Glutamatergic neuron (in vitro differentiated cells): ENCODE measurements at places on chromosomes 5 and 9. TPM values are rescaled to one million over a fixed set of nuclear protein-coding genes. Genes with fewer than 3 reads are reported as not detected.

- no peak for DNase-seq
These were observed 265.3 kb upstream of the GAS1 start for GRCh38 chr9:87212605-87213021.

DNA sequence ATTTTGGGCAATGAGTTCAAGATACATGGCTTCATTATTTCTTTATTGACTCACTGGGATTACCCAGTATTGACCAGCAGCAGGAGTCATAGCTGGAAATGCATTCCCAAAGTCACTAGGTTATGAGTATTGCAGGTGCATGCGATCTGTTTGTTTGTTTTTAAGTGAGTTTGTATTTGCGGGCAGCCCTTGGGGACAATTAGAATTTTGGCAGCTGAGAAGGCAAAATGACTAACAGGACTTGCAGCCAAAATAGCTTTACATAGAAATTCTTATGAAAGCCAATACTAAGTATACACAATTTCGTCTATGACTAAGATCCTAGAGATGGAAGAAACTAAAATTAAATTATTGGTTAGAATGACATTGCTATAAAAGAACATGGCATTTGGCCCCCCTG lies 18.1 kb upstream of the RGMB start:
- DNase-seq: no peak

- no peak for DNase-seq
These were observed 71.5 kb upstream of the MEF2C start for GRCh38 chr5:88954511-88954910.

- no peak for DNase-seq
These were observed 54.4 kb downstream of the NEURL1B start for GRCh38 chr5:172695232-172696054.

GRCh38 chr9:94867281-94867841 lies 140.9 kb downstream of the AOPEP start:
- DNase-seq: no peak

DNA sequence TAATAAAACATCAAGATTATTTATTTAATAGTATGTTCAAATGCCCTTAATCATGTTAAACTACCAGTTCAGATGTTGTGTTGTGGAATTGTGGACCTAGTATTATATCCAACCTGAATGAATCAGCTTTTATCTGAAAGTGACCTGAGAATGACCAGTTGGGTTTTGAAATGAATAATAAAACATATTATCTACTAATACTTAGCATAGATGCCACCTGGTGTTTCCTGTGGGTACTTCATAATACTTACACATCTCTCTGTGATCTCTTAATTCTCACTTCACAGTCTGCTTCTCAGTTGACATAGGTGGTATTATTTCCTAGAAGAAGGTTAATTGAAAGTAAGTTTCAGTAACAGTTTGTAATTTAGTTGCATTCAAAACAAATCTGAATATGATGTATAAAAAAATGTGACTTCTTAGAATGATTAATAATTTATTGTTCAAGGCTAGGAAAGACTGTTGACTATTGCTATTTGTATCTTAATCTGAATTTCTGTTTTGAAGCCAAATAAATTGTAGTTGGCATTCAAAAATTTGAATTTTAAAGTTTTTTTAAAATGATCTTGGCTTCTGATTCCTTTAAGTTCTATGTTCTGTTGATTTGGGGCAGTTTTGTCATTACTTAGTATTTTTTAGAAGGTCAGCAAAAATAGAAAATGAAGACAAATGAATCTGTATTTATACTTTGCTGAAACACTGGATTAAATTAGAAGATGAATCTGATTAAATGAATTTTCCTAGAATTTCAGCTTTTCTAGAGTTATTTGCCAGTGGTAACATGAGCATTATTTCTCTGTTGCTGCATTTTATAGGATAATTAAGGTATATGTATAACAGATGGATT lies 48.2 kb downstream of the KIF2A start:
- no peak for DNase-seq

- DNase-seq: no peak
These were observed 998 bp downstream of the SLC23A1 start for GRCh38 chr5:139381837-139382761.

DNA sequence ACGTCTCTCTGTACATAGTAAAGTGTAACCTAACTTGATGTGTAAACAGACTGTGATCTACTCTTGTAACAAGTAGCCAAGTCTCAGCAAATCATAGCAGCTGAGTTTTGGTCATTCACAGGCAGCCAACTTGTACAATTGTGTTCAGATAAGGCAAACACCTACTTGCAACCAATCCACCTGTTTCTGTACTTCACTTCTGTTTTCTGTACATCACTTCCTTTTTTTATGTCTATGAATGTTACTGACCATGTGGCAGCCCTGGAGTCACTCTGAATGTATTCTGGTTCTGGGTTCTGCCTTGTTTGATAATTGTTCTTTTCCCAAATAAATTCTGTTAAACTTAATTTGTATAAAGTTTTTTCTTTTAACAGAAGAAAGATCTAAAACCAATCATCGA lies 26.0 kb downstream of the RLN2 start:
- DNase-seq: no peak

GRCh38 chr5:154967421-154968024 lies 26.6 kb downstream of the MRPL22 start:
- no peak for DNase-seq

- no peak for DNase-seq
These were observed 64.5 kb upstream of the PIP5K1B start for GRCh38 chr9:68640421-68641089.

GRCh38 chr5:14668181-14668591 lies 3.7 kb downstream of the OTULIN start:
- DNase-seq: no peak

- DNase-seq: no peak
These were observed 109.0 kb upstream of the FSTL4 start for GRCh38 chr5:133721365-133721764.

DNA sequence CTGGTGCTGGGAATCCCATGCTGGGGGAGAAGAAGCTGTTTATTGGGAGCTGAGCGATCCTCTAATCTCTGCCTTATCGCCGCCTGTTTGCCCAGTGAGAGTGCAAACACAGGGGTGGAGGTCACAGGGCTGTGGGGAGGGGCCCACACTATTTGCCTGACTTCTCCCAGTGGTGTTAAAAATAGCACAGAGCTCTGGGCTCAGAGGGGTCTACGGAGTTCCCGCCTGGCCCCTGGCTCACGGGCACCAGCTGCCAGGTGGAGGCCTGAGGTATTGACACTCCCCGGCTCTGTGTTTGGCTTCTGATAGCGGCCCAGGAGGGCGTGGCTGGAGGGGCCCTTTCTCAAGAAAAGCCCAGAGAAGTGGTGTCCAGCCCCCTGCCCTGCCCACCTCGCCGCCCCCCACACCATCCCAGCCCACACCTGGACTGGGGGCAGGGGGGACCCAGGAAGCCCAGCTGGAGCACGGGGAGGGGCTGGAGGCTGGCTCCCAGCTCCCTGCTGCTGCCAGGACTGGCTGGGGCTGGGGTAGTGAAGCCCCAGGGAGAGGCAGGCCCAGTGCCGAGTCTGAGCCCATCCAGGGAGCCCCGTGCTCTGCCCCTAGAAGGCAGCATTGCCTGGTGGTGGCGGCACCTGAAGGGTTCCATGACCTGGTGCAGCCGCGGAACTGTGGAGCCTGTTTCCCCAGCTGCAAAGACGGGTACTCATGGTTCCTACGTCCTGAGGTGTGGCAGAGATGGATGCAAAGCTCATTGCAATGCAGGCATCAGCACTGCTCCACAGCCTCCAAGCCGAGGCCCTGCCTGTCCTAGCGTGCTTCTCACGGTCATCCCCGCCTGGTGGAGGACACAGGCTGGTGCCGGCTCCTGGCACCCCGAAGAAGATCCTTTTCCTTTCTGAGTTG lies 35.7 kb upstream of the EGFL7 start:
- DNase-seq: no peak

- no peak for DNase-seq
These were observed 23.4 kb downstream of the RANBP17 start for GRCh38 chr5:170885256-170885655.

DNA sequence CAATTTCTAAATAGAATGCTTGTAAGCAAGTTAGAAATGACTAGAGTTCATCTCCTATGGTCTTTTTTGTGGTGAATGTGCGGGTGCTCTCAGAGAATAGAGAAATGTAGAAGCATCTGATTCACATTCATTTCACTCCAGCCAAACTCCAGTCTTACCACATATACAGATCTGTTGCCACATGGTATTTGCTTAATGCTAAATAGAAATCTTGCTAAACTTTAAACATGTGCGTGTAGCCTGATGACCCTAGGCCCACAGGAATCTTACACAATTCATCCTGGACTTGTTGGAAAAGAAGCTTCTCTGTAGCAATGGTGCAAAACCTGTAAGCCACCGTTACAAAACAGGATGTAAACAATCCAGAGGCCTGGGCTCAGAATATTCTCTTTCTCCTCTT lies 135.2 kb downstream of the PCSK1 start:
- no peak for DNase-seq

DNA sequence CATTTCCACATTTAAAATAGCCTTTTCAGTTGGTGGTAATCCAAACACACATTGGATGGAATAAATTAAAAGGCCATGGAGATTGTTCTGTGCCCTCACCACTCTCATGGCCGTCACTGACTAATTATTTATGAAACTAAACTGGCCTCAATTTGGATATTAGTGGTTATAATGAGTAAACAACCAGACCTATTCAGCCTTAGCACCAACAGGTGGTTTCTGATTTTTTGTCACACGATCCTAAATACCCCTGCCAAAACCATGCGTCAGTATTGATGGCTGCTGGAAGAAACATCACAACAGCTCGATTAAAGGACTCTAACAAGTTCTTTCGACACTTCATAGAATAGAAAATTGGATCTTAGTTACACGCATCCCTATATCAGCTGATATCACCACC lies 276.0 kb upstream of the DAP start:
- DNase-seq: no peak

GRCh38 chr9:136825295-136826187 lies 16.7 kb upstream of the AJM1 start:
- DNase-seq: peak; percentile 47

DNA sequence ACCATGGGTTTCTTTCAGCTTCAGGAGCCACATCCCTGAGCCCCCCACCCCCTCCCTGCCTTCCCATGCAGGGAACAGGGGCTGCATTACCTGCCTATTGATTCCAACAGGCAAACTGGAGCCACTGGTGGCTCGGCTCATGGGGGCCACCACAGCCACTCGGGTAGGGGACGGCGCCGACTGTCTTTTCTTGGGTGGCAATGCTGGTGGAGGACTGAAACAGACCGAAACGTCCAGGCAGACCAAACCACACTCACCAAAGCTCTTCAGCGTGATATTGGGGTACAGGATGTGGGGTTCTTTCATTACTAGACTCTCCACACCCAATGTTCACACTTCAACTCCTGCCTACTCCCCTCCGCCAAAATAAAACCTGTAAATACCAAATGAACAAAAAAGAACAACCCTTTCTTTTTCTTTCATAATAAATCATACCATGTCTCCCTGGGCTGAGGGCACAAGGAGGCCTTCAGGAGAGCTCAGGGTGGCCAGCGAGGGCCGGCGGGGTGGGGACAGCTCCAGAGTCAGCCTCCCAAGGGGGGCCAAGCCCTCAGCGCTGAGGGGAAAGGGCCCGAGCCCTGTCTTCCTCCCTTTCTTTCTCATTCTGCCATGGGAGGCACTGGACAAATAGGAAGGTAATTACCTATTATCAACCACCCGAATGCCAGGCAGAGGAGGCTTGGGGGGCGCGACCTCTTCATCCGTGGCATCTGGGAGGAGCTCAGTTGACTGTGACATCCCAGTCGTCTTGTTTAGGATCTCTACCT lies 83.3 kb downstream of the PRRT1B start:
- no peak for DNase-seq

DNA sequence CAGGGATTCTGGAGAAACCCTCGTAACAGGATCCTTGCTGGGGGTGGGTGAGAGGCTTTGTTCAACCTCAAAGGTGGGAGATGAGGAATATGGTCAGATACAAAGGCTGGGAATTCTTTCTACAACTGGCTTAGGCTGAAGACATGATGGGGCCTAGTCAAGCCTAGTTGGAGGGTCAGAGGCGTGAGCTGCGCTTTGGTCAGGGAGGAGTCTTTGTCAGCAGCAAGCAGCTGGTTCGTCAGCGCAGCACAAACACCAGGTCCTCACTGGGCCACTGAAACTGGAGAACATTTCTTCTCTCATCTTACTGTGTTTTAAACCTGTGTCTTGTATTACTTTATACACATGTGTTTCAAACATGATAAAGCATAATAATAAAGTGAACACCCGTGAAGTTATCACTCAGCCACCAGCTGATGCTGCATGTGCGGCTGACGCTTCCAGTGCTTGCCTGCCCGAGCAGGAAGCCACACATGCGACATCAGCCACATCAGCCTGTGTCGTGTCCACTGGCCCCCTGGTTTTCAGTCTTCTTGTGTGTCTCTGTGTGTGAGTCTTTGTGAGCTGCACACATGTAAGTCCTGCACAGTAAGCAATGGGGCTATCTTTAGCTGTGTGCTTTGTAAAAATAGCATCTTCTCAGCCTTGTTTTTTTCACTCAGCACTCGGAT lies 81.5 kb downstream of the WNK2 start:
- no peak for DNase-seq

DNA sequence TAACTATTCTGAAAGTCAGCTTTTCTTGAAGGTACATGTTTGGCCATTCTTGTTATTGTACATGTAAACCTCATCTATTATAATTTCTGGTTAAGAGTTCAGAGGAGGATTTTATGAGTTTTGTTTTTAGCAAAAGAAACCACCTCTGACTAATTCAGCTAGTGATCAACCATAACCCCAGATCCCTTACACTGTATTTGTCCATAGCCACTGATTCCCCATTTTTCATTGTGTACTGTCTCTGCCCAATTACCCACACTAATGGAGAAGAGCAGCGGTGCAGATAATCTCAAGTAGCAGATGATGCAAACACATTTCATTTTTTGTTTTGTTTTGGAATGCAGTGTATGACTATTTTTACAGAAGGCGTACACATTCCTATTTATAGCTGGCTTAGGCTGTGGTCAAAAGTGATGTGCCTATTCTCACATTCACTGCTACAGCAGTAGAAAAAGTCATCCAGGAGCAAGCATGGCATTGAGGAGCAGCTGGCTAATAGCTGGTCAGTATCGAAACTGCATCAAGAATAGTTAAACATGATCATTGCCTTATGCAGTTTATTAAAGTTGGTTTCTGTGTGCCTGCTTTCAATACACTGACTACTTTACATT lies 988.3 kb downstream of the DTWD2 start:
- DNase-seq: no peak

- DNase-seq: no peak
These were observed 842.6 kb upstream of the ACO1 start for GRCh38 chr9:31541721-31542281.

DNAH5 gene
- total RNA-seq: 0.20 TPM

SLC1A1 gene
- 0.10 TPM for total RNA-seq

ESM1 gene
- not detected for total RNA-seq

IL5 gene
- total RNA-seq: not detected

FAXDC2 gene
- total RNA-seq: 0.66 TPM

FGF10 gene
- total RNA-seq: not detected

RASEF gene
- 0.25 TPM for total RNA-seq

MARVELD2 gene
- 1.6 TPM for total RNA-seq

SH3TC2 gene
- 0.25 TPM for total RNA-seq

SLC25A46 gene
- 38.1 TPM for total RNA-seq

IFNA2 gene
- not detected for total RNA-seq

PCDHGA7 gene
- total RNA-seq: 4.2 TPM

LECT2 gene
- not detected for total RNA-seq

TOR2A gene
- 27.5 TPM for total RNA-seq

C9 gene
- total RNA-seq: not detected

ZNF483 gene
- 6.5 TPM for total RNA-seq

TCF7 gene
- 5.8 TPM for total RNA-seq

LSM11 gene
- total RNA-seq: 7.7 TPM

DAB2IP gene
- total RNA-seq: 32.9 TPM

IRX4 gene
- 0.20 TPM for total RNA-seq

TERT gene
- 2.9 TPM for total RNA-seq
